ENCODE measurements at places on chromosomes 2 and 18.

DNA sequence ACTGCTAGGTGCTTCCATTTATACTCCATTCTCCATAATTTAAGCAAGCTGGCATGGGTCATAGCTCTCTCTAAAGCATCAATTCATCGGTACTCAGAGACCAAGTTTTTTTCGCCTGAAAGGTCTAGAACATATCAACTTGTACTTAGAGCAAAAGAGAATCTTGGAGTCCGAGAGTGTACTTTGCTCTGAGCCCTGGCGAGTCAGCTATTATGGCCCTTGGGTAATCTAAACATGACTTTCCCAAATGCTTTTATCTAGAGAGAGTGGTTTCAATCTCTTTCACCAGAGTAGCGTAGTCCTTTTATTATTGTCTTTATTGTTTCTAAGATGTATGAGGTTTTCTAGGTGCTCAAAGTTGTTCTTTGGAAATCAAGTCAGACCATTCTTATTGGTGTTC, 34.4 kb downstream of the MAIP1 start:
- no peak for DNase-seq

- no peak for DNase-seq
Measured at GRCh38 chr2:154960802-154961583, 262.5 kb downstream of the KCNJ3 start.

GRCh38 chr2:53033411-53033810, 734.2 kb upstream of the CHAC2 start:
- no peak for DNase-seq

GRCh38 chr18:8726963-8727705, 21.8 kb downstream of the MTCL1 start:
- DNase-seq, result no peak

GRCh38 chr2:135093193-135093592, 41.1 kb downstream of the RAB3GAP1 start:
- no peak for DNase-seq

DNA sequence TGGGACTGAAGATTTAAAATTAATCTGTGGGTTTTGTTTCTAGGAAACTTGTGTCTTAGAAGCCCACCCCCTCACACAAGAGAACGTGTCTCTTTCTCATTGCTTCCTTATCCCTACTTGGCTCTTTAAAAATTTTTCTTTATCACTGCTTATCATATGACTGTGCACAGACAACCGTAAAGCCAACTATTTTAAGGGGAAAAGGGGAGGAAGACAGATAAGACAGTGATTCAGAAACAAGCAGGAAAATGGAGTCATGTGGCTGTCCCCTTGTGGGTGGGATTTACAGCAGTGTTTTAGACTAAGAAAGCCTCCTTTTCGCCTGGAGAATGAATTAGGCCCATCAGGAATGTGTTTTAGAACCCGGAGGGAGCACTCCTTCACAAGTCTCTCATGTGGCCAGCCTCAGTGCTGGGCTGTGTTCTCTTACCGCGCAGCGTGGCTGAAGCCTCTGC, 17.6 kb downstream of the PRKCE start:
- DNase-seq, result no peak

DNA sequence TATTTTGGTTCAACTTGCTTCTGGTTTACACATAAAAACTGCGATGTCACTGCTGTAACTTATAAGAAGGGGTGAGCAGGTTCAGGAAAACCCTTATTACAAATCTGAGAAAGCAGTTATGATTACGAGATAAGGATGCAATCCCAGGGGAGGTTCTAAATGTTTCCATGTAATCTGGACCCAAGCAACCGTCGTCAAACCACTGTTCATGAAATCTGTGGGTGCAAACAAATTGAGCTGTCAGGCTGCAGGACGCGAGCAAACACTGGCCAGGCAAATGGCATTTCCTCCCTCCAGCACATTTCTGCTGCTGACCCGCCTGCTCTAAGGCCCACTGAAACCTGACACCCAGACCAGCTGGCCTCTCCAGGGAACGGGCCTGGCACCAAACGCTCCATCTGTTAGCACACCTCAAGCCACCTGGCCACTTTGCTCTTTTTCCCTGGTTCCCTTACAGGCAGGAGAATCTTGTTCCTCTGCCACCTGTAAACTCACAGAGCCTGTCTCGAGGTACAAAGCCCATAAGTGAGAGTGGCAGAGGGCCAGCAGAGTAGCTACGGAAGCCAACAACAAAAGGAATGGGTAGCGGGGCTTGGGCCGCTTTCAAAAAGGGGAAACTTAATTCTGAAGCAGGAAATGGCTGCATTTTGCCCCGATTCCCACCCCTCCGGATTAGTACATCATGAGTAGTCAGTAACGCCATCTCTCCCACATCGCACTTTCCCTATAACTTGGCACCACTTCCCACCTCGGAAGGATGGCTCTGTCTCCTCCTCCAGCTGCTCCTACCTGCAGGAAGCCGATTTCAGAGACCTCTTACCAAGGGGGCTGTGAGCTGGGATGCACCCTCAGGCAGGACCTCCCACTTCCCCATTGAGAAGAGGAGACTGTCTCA, 26.5 kb downstream of the CRACDL start:
- peak; percentile 98 for DNase-seq

DNA sequence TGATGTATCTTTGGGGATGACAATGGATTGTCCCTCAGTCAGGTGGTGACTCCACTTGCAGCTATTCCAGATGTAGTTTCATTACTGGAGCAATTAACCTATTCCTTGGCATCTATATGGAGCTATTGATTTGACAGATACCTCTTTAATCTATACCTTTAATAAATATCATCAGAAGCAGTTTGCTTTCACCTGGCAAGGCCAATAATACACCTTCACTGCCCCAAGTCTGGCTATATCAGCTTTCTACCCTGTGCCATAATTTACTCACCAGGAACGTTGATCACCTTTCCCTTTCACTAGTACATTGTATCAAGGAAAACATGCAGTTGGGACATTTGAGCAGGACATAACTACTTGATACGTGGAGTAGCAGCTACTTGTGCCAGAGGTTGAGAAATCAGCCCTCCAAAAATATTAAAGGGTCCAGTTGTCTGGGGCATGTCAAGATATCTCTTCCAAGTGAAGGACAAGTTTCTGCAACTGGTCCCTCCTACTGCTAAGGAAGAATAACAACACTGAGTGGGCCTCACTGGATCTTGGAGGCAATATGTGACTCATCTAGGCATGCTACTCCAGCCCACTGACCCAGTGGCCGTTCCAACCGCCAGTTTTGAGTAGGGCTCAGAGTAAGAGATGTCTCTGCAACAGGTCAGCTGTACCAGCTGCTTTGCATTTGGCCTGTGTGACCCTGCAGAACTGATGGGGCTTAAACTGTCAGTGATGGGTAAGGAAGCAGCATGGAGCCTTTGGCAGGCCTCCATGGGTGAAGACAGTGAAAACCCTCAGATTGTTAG, 67.0 kb downstream of the PSMG2 start:
- DNase-seq, result no peak
